ENCODE measurements at places on chromosomes 7 and 10.

DNA sequence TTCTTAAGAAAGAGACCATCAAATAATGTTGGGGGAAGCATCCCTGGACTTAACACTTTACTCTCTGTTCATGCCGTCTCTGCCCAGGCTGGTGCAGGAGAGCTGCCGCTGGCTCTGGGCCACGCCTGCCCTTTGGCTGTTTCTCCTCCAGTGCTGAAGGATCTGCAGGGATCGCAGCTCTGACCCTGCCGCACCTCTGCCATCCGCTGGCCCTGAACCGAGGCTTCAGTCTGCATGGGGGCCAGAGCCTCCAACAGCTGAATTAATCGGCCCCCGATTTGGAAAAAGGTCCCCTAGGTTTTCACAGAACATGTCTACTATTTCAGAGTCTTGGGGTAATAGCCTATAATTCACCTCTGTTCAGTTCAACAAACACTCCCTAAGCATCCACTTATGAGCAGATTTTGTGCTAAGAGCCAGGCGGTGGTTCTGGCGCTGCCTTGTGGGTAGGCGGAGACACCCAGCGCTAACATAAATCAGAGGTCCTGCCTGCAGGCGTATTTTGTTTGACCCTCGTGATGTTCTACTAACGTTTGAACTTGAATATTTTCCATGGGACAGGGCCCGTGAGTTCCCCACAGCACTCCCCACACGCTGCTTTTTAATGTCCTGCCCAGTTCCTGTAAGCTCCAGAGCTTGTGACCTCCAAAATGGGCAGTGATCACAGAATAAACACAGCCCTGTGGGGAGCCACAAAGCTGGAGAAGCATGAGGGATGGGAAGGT is 99.0 kb downstream of the DYNC2I1 start:
- no peak for DNase-seq

GRCh38 chr7:37476881-37477450 is 28.3 kb upstream of the ELMO1 start:
- DNase-seq: peak; percentile 32

GRCh38 chr7:92042056-92042737 is 92.1 kb downstream of the CYP51A1 start:
- no peak for DNase-seq

DNA sequence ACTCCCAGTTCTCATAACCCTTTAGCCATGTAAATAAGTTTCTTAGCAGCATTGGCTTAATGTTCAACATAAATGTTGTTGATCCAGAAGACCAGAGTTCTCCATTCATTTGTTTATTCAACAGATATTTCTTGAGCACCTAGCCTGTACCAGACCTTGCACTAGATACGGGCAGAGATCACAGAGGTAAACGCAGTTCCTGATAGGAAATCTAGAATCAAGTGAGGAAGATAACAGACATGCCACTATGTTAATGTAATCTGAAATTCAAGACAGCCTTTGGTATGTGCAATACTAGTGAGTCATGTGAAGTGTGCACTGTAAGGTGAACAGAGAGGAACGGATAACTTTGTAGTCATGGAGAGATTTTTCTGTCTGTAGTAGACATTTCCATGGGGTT is 3.0 kb downstream of the BUB3 start:
- no peak for DNase-seq

DNA sequence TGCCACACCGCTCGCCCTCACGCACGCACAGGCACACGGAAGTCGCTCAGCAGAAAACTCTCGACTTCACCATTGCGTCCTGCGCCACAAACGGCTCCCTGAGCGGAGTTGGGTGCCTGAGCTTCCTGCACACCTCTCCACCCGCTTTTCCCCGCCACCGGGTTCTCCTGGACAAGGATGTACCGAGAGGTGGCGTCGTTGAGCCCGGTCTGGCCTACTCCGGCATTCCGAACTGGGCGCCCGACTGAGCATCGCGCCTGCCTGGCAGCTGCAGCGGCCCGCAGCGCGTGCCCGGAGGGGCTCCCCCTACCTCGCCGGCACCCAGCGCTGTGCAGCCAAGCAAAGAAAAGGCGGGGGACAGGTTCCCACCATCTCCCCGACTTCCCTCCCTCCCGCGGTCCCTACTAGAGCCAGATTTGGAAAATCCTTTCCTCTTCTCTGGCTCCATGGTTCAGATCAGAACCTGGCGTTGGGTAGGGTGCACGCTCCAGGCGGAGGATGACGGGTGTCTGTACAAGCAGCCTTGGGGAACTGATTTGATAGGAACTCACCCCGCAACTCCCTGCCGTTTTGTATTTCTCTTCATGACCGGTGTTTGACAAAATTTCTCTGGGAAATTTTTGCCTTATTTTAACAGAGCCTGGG is 1.7 kb downstream of the SORCS3 start:
- peak; percentile 26 for DNase-seq

GRCh38 chr7:71652510-71652909 is 520.6 kb downstream of the GALNT17 start:
- no peak for DNase-seq
